ENCODE measurements at places on chromosomes 1 and 21. TPM values are rescaled to one million over a fixed set of nuclear protein-coding genes. Genes with fewer than 3 reads are reported as not detected.
A peak's percentile ranks its signal among the peaks of the same experiment; 100 is the strongest.

The LCE1A gene
- not detected for total RNA-seq

The GJC2 gene
- total RNA-seq = 2.2 TPM

DNA sequence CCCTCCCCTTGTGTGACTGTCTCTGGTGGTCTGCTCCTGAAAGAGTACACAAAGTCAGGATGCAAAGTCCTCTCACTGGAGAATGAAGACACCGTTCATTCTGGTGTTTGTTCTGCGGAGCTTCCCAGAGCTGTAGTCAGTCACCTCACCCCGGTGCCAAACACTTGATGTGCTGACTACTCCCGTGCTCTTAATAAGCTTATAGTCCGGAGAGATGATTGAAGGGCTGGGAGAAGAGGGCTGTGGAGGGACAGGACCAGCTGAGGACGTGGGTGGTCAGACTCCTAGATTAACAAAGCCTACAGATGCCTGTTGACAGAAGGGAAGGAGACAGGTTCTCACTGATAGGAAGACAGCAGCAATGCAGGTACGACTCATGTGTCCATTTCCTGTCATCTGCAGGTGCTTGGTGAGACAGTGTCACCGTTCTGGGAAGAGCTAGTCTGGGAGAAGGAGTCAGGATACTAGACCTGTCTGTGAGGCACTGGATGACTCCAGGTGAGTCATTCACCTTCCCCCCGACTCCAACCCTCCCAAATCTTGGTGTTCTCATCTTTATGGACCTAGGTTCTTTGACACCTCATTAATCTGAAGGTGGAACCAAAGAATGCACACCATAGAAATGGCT, 40.4 kb upstream of the LRRN2 start:
- peak; percentile 89 for DNase-seq

GRCh38 chr1:156894001-156894400, 483 bp downstream of the PEAR1 start:
- DNase-seq = no peak

The GJA5 gene
- 2.0 TPM for total RNA-seq

- no peak for DNase-seq
Observed at GRCh38 chr1:243550276-243550675, 294.4 kb downstream of the SDCCAG8 start.

DNA sequence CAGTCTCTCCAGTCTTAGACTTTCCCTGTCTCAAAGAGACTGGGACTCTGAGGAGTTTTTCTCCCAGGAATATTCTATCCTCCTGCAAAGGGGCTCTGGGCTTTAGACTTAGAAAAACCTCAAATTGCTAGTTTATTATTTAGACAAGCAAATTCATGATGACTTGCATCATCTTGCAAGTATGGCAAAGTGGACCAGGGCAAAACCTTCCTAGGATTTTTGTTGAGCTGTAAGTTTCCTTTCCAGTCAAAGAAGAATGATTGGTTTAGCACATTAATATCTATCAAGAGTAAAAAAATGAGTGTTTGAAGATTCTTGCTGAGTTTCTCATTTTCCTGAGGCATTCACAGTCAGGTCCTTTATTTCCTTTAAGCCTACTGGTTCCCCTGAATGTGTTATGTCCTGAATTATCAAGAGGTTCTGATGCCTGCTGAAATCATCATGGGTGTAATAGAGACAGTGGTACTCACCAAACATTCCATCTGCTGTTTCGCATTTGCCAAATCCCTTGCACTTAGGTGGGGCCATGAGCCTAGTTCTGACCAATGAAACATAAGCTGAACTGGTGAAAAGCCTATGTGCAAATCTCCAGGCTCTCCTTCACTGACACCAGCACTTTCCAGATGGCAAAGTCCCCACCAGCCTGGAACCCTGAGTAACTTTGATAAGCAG, 25.2 kb upstream of the SPAG17 start:
- DNase-seq = no peak

The TRIM63 gene
- total RNA-seq = not detected

The OR2L3 gene
- total RNA-seq = not detected

GRCh38 chr21:26177187-26177586, 6.6 kb upstream of the APP start:
- no peak for DNase-seq

GRCh38 chr1:114203595-114204128, 50.0 kb upstream of the SYT6 start:
- DNase-seq = no peak

GRCh38 chr1:14768582-14769304, 170.3 kb downstream of the KAZN start:
- DNase-seq = no peak

The SZRD1 gene
- total RNA-seq = 119 TPM

- DNase-seq = peak; percentile 88
Observed at GRCh38 chr1:17168091-17168876, 36.6 kb upstream of the PADI1 start.

Measured in PC-3 (cell line).